ENCODE measurements at places on chromosomes 2 and 18. TPM values are rescaled to one million over a fixed set of nuclear protein-coding genes. Genes with fewer than 3 reads are reported as not detected.

The RAMP1 gene
- total RNA-seq: 23.4 TPM

The LYG2 gene
- 0.27 TPM for total RNA-seq

The AQP12A gene
- total RNA-seq: not detected

The DPP10 gene
- total RNA-seq: not detected

The CNOT9 gene
- 65.7 TPM for total RNA-seq

The COQ10B gene
- total RNA-seq: 20.4 TPM

The LYPD6B gene
- 6.1 TPM for total RNA-seq

The NEU2 gene
- not detected for total RNA-seq

The PLA2R1 gene
- 0.34 TPM for total RNA-seq

The CCDC85A gene
- total RNA-seq: 0.10 TPM

The UGT1A10 gene
- total RNA-seq: not detected

The ARL5A gene
- total RNA-seq: 74.4 TPM

The TUBB8B gene
- total RNA-seq: 0.57 TPM

The UGT1A4 gene
- 0.12 TPM for total RNA-seq

The POTEJ gene
- not detected for total RNA-seq

The CDH7 gene
- total RNA-seq: not detected

The SERPINB12 gene
- not detected for total RNA-seq

The VWC2L gene
- not detected for total RNA-seq

The ACTR2 gene
- 199 TPM for total RNA-seq

The MC5R gene
- not detected for total RNA-seq

The RBKS gene
- total RNA-seq: 2.4 TPM

The TXNDC2 gene
- 0.12 TPM for total RNA-seq

The AAK1 gene
- 32.0 TPM for total RNA-seq

The REL gene
- total RNA-seq: 10.2 TPM

The C1QL2 gene
- total RNA-seq: not detected

The ERBB4 gene
- 0.10 TPM for total RNA-seq
